ENCODE measurements at places on chromosomes 3 and 15.

DNA sequence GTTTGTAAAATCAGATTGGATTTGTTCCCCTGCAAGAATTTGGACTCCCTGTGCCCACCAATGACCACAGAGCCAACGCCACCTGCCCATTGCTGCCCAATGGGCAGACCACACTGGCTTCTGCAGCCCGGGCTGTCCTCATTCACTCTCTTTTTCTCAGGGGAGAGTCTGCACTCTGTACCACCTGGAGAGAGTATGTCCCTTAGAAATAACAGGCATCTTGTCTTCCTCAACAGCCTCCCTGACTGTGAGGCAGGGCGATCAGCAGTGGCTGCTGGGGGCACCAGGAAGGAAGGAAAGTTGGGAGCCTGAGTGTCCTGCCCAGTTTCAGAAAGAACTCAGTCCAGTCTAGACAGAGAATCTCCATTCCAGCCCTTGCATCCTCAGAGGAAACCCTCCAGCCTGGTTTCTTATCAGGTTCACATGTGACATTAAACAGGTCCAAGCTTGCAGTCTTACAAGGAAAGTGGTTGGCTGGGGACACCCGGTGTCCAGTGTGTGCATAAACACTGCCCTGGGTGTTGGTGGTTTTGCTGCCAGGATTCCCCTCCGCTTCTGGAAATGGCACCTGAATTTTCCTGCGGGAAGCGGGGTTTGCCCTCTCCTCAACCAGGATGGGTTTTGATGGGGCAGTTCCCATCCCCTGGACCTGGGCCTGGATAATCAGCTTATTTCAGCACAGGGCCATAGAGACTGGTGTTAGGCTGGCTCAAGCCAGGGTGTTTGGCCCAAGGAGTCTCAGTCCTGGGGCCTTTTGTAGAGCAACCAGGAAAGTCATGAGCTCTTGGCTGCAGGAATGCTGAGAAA is 37.2 kb downstream of the SSUH2 start:
- peak; percentile 59 for DNase-seq

- no peak for DNase-seq
Measured at GRCh38 chr15:101427606-101428487, 61.7 kb downstream of the PCSK6 start.

GRCh38 chr15:92061511-92062195 is 208.1 kb downstream of the SLCO3A1 start:
- no peak for DNase-seq

DNA sequence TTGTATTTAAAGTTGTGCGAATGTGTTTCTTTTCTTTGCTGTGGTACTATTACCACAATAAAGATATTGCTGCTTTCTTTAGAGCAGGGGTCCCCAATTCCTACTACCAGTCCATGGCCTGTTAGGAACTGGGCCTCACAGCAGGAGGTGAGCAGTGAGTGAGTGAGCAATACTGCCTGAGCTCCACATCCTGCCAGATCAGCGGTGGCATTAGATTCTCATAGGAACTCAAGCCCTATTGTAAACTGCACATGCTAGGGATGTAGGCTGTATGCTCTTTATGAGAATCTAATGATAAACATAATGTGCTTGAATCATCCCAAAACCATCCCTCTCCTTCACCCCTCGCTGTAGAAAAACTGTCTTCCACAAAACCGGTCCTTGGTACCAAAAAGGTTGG is 41.6 kb downstream of the DMXL2 start:
- DNase-seq, result no peak

GRCh38 chr3:99256788-99257187 is 355.3 kb upstream of the DCBLD2 start:
- no peak for DNase-seq

GRCh38 chr3:33256249-33256648 is 21.0 kb upstream of the FBXL2 start:
- DNase-seq, result no peak

- no peak for DNase-seq
Measured at GRCh38 chr3:134066651-134067530, 37.2 kb upstream of the SLCO2A1 start.

GRCh38 chr3:32614956-32615355 is 44.3 kb upstream of the DYNC1LI1 start:
- DNase-seq, result no peak

- DNase-seq, result no peak
Measured at GRCh38 chr15:40928821-40929659, at the start of gene DLL4. DLL4 (plus strand) TSS chr15:40929340; CDS start chr15:40929669, 329 bp downstream.

- no peak for DNase-seq
Measured at GRCh38 chr3:134103470-134103869, 73.7 kb upstream of the SLCO2A1 start.

DNA sequence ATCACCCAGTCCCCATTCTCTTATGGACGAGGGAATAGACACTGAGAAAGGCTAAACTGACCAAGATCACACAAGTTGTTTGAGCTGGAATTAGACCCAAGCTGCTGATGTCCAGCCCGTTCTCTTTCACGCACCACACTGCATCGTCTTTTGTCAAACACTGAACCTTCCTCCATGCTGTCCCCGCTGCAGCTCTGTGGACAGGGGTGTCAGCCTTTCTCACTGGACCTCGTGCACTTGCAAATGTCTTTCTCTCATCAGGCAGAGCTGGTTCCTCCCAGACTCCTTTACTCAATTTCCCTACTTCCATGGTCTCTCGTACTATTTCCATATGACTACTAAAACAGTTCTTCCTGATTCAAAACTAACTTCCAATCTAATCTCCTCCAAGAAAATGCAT is 161.6 kb downstream of the MEIS2 start:
- DNase-seq, result no peak

GRCh38 chr3:157023226-157023625 is 136.7 kb downstream of the CCNL1 start:
- no peak for DNase-seq

DNA sequence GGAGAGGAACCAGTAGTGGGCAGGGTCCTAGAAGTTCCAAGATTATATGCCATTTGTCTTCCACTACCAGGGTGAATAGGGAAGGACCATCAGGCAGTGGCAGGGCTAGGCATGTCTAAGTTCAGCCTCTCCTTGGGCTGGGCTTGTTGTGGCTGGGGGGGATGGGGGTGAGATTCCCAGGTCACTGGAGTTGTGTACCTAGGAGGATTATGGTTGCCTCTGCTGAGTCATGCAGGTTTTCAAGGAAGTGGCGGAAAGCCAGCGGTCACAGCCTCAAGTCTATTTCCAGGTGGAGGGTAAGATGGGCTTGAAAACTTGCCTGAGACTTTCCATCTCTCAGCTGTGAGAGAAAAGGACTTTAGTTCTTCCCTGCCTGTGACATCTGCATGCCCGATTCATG is 1407.1 kb downstream of the SI start:
- DNase-seq, result no peak

- DNase-seq, result no peak
Measured at GRCh38 chr3:69323941-69324340, 61.9 kb downstream of the FRMD4B start.

Data from ovary (tissue), 10 donors.